ENCODE measurements at places on chromosomes 4 and X.
A peak's percentile ranks its signal among the peaks of the same experiment; 100 is the strongest.

DNA sequence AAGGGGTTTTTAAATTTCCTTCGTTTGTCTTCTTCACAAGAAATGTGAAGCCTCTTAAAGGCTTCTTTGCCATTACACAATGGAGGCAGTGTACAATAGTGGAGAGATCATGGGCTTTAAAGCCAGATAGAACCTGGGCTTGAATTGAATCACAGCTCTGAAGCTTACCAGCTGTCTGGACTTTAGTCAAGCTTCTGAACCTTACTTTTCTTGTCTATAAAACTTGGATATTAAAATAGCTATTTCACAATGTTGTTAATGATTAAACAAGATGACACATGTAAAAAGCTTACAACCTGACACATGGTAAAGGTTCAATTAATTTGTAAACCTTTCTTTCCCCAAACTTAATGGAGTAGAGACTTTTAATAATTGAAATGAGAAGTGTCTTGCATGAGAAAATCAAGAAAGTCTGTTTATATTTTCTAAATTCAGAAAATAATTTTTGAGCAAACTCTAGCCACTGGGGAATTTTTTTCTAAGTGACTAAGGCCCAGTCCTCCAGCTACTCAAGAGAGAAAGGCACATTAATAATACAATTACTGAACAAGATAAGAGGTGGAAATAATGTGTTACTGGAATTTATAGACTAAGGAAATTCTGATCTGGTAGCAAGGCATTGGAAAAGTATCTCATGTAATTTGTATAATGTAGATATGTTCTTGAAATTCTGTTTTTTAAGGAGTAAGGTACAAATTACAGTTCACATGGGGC lies 21.7 kb upstream of the TBC1D8B start:
- no peak for DNase-seq

DNA sequence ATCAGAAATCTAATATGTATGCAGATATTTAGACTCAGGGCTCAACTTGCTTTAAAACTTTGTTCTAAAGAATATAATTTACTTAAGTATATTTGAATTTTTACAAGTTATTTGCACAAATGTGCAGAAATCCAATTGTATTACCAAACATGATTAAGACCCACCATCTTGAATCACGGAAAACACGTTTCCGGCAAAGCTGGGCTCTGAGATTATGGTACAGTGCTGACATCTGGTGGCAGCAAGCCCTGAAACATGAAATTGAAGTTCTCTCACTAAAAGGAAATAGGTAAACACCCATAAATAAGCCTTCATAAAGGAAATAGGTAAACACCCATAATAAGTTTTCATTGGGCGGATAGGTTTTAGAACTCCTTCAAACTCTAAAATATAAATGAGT lies 98.3 kb upstream of the MAOA start:
- DNase-seq, result peak; percentile 26

DNA sequence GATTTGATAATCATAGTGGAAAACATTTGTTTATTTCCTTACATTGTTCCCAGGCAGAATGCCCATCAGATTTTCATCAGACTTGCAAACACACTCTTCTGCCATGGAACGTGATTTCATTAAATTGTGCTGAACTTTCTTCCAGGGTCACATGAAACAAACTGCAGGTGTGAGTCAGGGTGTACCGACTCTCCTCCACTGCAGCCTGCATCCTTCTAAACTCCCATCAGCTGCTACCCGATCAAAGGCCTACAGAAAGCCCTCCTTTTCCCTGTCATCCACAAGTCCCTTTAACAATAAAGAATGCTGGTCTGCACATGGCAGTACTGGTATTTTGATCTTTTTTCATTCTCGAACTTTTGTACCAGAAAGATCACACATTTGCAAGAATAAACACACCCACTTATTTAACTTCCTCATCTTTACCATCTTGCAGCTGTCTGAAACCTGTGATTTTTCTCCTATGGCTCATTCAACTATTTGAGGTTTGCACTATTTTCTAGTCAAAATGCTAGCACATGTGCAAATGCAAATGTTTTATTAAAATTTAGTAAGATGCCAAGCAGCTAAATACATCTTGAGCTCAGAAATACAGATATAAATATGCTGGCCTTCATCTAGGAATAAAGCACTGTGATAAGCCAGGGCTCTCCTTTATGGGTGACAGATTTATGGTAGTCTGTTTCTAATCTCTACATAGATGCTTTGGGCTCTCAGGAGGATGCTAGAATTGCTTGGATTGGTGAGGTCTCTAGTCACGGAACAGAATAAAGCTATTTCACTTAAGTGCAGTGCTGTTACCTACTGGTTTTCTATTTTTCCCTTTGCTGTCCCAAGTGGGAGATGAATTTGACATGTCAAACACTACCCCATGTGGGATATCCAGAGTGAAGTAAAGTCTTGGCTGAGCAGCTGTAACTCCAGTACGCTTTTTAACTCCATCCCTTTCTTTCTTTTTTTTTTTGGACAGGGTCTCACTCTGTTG lies 25.8 kb upstream of the ARHGAP24 start:
- no peak for DNase-seq

GRCh38 chr4:124090021-124090420 lies 622.5 kb downstream of the ANKRD50 start:
- no peak for DNase-seq

Data from NCI-H69 (cell line).